Stimulated activated CD4-positive, alpha-beta T cell treated with anti-CD3 and anti-CD28 coated beads, TNF-alpha, amount 100 ng/mL, for 4 hours (primary cell): ENCODE measurements at places on chromosomes 1 and 21.

DNA sequence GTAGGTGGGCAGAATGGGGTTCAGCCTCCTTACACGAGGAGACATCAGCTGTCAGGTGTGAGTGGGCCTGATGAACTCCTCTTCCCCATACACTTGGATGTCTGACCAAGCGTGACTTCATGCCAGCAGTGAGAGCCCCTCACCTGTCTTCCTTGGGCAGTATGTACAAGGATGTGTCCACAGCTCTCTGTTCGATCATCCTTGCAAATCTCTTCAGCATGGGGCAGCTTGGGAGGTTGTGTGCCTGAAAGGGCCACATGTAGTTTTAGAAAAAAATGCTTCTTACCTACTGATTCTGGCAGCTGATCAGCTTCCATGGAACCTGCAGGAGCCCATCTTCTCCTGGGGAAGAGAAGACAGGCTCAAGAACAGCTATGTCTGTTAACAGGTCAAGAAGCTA lies 18.0 kb downstream of the ACP6 start:
- DNase-seq = no peak

DNA sequence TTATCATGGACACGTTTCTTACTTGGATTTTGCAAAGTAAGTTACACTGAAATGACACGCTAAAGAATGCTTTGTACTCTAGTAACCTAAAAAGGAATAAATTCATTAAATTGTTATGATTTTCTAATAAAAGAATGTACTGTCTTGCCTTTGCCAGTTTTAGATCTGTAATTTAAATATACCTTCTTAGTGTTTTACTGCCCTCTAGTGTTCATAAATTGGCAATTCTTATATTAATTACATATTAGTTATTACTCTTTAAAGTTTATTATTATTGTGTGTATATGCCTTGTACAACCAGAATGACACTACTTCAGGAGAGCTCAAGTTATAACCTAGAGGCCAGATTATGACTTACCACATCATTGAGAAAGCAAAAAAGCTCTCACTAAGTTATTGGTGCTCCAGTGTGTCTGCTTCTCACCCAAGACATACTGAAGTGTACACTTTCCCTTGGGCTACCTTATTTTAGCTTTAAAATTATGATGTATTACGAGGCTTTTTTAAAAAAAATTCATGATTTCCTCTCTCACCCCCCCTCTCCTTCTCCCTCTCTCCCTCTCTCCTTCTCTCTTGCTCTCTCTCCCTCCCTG lies 169.9 kb downstream of the HS2ST1 start:
- no peak for DNase-seq

GRCh38 chr1:57348921-57349320 lies 74.9 kb downstream of the DAB1 start:
- DNase-seq = no peak

- DNase-seq = no peak
Measured at GRCh38 chr1:200794506-200795065, 55.9 kb downstream of the CAMSAP2 start.

- no peak for DNase-seq
Measured at GRCh38 chr21:21200103-21200938, 202.1 kb downstream of the NCAM2 start.

DNA sequence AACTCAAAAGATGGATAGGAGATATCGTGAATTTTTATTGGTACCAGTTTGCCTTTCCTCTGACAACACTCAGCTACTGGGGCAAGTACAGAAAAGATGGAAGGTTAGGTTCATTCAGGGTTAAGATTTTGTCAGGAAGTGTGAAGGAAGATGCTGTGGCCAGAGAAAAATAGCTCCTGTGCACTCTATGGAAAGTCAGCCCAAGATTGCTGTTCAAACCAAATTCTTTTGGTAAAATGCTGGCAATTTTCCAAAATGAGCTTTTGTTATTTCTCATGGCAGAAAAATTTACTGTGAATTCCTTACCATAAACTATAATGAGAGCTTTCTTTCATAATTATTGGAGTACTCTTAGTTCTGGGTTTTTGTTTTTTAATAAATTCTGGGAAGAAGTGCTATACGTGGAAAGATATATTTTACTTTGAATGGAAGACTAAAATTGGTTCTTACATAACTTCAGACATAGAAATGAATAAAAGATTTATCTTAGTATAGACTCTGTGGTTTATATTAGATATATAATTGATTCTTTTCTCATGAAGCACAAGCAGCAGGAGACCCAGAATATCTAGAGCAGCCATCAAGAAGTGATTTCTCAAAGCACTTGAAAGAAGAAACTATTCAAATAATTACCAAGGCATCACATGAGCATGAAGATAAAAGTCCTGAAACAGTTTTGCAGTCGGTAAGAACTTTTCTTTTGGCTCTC lies 112.2 kb downstream of the USP25 start:
- no peak for DNase-seq

GRCh38 chr1:209657140-209657879 lies 5.1 kb upstream of the LAMB3 start:
- no peak for DNase-seq

DNA sequence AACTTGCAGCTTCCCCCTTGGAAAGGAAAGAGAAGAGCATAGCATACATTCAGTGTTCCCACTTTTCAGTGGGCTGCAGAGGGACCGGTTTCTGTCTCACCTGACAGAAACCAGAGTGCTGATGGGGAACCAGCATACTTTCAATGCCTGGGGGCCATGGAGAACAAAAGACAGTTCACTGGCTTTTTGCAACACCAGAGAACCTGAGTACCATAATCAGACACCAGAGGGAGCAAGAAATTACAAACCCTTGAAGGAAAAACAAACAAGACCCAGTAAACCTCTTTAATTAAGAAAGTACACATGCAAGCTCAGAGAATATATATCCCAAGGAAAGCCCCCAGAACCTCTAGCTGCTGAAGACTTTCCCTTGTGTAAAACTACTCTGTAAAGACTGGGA lies 51.1 kb downstream of the CSMD2 start:
- DNase-seq = no peak

- DNase-seq = no peak
Measured at GRCh38 chr1:201192261-201192788, 1.7 kb downstream of the IGFN1 start.

DNA sequence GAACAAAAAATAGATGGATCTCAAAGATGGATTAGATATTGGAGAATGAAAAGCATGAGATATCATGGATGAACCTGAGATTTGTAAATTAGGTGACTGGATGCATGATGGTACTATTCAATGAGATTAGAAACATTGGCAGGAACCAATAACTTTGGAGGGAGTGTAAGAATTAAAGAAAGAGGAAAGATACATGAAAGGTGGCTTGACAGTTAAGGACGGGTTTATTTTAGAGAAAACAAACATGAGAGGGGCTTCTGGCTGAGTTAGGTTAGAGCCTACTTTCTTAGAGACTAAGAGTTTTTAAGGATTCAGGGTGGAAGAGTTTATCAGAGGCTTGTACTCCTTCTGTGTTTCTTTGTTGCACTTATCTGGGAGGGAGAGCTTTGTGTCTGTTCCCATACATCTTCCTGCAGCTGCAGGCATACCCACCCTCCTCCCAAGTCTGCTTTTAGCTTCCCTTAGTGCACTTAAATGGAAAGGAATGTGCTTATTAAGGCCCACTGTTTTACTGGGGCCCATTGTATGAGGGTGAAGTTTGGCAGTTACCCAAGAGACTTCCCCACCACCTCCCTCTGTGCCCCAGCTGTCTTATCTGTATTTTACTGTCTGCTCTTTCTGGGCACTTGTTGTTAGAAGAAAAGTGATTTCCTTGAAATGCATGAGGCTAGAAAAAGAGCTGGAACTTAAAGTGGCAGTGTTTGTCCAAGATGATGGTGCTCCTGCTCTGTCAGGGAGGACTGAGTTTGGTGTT lies 26.1 kb upstream of the CR2 start:
- no peak for DNase-seq
